ENCODE measurements at places on chromosomes 2 and 18. TPM values are rescaled to one million over a fixed set of nuclear protein-coding genes. Genes with fewer than 3 reads are reported as not detected.

DNA sequence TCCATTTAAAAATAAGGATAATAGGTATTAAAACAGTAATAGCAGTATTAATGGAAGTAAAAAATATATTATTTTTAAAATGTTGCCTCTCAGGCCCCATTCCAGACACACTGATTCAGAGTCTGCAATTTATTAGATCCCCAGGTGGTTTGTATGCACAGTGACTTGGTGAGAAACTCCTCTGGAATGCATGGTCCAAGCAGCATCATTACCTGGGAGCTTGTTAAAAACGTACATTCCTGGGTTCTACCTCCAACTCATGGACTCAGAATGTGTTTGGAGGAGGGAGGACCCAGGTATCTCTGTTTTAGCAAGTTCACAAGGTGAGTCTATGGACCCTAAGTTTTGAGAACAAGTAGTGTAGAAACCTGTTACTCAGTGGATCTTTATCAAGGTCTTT is 95.6 kb downstream of the ITGA4 start:
- DNase-seq = no peak

GRCh38 chr2:12167525-12168317 is 421.3 kb downstream of the LPIN1 start:
- DNase-seq = no peak

- no peak for DNase-seq
Observed at GRCh38 chr2:223648755-223649154, 46.6 kb upstream of the SCG2 start.

DNA sequence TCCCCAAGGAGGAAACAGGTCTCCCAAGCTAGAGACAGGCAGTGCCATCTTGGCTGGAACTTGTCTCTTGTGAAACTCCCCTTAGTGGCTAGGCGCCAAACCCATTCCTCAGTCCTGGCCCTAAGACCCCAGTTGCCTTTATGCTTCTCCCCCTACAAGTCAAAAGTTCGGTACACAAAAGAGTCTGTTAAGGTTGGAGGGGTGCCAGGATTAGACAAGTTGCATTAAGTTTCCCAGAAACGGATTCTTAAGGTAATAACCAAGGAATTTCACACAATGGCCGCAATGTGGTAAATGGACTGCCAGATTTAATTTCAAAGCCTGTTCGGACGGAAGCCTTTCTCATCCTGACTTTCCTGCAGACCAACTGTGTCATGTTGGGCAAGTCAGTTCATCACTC is 80.7 kb downstream of the CCBE1 start:
- no peak for DNase-seq

DNA sequence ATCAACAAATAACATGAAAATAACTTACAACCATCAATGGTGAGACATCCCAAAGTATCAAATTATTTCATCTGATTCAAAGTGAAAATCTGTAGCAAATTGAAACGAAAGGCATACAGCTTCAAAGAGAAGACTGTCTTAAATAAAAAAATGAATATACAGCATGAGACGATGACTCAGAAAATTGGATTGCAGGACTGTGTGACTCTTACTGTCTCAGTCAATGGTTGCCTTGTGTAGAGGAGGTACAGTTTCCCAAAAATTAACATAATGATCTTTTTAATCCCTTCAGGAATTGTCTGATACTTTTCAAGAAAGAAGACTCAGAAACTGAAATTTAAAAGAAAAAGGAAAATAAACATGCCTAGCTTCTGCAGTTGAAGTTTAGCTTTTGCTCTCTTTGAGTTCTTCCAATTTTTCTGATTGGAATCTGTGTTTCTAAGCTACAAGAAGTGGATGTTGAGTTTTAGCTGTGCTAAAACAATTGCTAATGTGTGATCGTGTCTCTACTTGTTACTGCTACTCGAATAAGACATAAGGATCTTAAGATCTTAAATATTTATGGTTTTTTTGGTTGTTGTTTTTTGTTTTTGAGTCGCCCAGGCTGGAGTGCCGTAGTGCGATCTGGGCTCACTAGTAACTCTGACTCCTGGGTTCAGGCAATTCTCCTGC is 41.1 kb upstream of the EPB41L3 start:
- DNase-seq = no peak

GRCh38 chr18:49723648-49724180 is 89.6 kb downstream of the ACAA2 start:
- no peak for DNase-seq

- no peak for DNase-seq
Observed at GRCh38 chr2:178811901-178812300, 4.7 kb upstream of the TTN start.

- DNase-seq = no peak
Observed at GRCh38 chr2:230000118-230000841, 68.4 kb downstream of the SLC16A14 start.

GRCh38 chr2:111900859-111901258 is 2.5 kb downstream of the MERTK start:
- DNase-seq = peak; percentile 52

- no peak for DNase-seq
Observed at GRCh38 chr2:55721596-55722215, 28.1 kb upstream of the PNPT1 start.

DNA sequence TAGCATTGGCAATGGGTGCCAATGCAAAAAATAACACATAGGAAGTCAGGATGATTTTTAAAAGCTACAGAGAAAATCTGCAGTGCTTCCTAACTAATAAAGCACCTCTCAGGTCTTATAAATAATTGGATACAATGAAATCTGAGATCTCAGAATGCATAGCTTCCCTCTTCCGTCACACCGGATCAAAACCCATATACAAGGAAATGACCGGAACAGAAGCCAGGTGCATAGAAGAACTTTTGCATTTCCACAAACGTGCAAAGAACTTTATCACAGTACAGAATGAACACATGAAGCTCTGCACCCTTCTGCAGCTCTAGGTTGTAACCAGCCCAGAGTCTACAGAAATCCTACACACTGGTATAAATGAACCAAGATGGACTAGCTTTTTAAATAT is 145.4 kb downstream of the TCF4 start:
- no peak for DNase-seq

DNA sequence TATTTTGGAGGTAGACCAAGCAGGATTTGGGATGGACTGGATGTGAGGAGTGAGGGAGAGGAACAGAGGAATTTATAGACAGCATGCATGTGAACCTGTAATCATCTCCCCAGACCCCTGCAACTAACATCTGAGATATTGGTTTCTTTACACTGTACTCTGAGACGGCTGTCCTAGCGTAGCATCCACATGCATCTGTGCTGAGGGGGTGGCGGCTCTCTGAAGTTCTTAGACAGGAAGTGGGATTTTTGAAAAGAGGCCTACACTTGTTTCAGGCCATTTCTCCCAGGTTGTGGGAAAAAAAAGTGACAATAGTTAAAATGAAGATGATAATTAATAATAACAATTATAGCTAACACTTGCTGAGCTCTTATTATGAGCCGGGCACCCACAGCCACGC is 150.2 kb upstream of the GATA6 start:
- no peak for DNase-seq

- no peak for DNase-seq
Observed at GRCh38 chr2:144452989-144453336, 67.0 kb downstream of the ZEB2 start.

- peak; percentile 8 for DNase-seq
Observed at GRCh38 chr2:218607436-218608115, at the start of gene PLCD4. TSS of gene PLCD4 (plus strand) at chr2:218607899. CDS start at chr2:218615740, 7,841 bp downstream.

GRCh38 chr18:70047931-70048603 is 100.4 kb upstream of the CD226 start:
- DNase-seq = no peak

- DNase-seq = peak; percentile 49
Observed at GRCh38 chr2:218896501-218897393, 16.1 kb downstream of the WNT10A start.

DNA sequence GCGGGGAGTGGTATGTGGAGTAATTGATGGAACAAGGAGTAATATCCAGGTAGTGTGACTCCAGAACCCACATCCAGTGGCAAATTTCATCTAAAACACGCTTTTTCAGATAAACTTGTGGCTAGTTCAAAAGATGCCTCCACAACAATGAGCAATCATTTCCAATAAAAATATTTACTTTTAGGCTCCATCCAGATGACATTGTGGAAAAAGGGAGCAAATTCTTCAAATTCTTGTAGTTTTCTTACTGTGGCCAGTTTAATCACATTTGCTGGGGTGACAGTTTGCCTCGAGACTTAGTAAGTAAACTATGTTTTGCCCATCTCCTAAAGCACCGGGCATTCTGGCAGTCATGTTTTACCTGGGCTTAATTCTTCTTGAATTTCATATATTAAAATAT is 243.6 kb downstream of the IRS1 start:
- no peak for DNase-seq

- DNase-seq = no peak
Observed at GRCh38 chr18:38693104-38693503, 1127.5 kb upstream of the CELF4 start.

DNA sequence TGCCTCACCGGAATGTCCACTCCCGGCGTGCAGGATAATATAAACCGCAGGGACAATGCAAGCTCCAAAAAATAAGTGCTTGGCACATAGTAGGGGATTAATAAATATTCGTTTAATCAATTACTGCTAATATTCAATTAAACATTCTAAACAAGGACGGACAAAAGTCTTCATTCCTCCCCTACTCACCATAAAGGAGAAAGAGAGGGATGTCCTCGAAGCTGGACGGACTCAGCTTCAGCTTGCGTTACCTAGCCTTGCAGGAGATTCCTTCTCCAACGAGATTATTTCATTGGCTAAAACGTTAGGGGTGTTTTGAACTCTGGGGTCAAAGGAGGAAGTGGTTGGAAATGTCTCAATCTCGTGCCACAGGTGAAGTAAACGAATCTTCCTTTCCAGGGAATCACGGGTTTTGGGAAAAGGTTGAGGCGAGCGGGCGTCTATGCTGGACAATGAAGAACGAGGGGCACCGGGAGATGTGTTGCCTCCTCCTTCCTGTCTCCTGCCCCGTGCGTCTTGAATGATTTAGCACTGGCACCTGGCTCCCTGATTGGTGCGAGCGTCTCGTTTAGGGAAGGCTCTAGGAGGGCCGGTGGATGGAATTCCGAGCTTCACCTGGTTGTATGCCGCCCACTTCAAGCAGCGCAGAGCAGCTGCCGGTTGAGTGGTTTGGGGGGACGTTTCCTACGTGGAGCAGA is 2.0 kb upstream of the GAD1 start:
- no peak for DNase-seq

- no peak for DNase-seq
Observed at GRCh38 chr2:217105733-217106649, 246.1 kb upstream of the TNP1 start.

- DNase-seq = no peak
Observed at GRCh38 chr18:79624356-79625170, 55.0 kb upstream of the CTDP1 start.

STPG4 gene
- total RNA-seq = 0.46 TPM

GLB1L gene
- total RNA-seq = 4.2 TPM

KCNG3 gene
- 3.2 TPM for total RNA-seq

IL1A gene
- total RNA-seq = not detected

SERPINB10 gene
- not detected for total RNA-seq

ANKRD29 gene
- 1.5 TPM for total RNA-seq

REG3A gene
- not detected for total RNA-seq

EHD3 gene
- total RNA-seq = 1.9 TPM

SCN1A gene
- 0.82 TPM for total RNA-seq

REG1B gene
- 1.2 TPM for total RNA-seq

CWC22 gene
- 24.7 TPM for total RNA-seq

CFAP65 gene
- total RNA-seq = 0.27 TPM
